Fibroblast of skin of scalp (primary cell): ENCODE measurements at places on chromosomes 3 and 15.

GRCh38 chr3:182487611-182488010 lies 305.7 kb upstream of the ATP11B start:
- peak; percentile 31 for DNase-seq

DNA sequence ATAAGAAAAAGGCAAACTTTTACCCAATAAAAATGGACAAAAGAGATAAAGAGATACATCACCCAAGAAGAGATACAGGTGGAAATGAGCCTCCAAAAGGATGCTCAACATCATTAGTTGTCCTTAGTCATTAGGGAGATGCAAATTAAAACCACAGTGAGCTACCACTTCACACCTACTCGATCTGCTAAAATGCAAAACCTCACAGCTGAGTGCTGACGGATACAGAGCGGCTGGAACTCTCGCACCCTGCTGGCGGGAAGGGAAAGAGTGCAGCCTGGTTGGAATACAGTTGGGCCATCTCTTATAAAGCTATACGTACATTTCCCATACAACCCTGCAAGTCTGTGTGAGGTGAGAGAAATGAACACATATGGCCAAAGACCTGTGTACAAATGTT lies 78.5 kb upstream of the PRR20G start:
- DNase-seq: no peak

GRCh38 chr3:155426524-155427230 lies 133.2 kb upstream of the STRIT1 start:
- DNase-seq: no peak

DNA sequence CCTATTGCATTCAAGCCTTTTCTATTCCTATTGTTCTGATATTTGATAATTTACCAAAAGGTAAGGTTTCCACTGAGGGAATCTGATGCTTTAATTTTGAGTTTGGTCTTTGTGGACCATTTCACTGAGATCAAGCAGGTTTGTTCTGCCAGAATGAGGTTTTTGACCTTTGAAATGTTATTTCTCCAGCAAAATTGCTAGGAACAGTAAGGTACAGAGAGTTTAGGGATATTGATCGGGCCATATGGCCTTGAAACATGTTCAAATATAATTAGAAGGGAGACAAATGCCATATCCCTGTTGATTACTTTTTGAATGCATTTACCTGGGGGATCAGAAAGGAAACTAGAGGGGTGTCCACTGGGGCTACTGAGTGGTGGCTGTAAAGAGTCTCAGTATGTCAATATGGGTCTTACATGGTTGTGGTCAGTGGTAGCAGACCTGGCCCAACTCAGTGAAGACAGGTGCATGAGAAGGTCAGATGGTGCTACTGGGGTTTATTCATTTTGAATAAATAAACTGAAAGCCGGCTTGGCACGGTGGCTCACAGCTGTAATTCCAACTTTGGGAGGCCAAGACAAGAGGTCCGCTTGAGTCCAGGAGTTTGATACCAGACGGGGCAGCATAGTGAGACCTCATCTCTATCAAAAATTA lies 100.2 kb downstream of the SV2B start:
- DNase-seq: no peak

DNA sequence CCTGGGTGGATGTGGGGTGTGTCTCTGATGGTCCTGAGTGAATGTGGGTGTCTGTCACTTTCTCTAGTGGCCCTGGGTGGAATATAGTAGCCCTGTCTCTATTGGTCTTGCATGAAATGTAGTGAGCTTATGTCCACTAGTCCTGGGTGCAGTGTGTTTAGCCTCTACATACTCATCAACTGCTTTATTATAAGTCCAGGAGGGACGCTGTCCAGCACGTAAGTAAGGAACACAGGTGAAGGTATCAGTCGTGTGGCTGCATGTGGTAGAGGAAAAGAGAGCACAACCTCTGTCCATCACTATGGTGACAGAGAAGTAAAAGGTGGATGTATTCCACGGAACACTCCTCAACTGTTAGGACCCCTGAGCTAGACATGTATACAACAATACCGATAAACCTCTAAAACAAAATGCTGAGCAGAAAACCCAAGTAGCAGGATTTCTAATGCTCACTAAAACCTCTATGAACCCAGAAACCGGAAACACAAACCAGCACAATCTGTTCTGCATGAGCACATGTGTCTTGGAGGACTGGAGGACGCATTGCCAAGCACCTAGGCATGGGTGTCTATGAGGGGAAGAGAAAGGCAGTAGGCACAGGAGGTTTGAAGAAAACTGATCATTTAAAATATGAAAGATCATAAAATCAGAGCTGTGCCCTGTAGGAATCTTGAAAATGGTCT lies 11.0 kb downstream of the LTF start:
- no peak for DNase-seq

GRCh38 chr3:149382518-149382917 lies 5.1 kb upstream of the TM4SF1 start:
- no peak for DNase-seq

DNA sequence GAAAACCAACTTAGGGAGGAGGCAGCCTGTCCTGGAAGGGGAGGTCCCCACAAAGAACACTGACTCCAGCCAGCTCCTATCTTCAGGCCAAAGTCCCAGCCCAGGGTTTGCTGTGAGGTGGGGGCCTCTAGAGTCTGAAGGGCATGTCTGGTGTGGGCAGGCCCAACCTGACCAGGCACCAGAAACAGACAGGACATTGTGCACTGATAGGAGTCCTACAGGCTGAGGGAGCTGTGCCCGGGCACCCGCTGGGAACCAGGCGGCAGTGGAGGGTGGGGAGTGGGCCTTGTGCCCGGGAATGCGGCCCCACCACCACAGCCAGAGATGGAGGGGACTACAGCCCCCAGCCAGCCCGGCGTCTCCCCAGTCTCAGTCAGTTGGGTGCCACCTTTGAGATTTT lies 161.4 kb downstream of the WNT7A start:
- DNase-seq: no peak

GRCh38 chr3:126512026-126512425 lies 5.5 kb downstream of the UROC1 start:
- DNase-seq: no peak

DNA sequence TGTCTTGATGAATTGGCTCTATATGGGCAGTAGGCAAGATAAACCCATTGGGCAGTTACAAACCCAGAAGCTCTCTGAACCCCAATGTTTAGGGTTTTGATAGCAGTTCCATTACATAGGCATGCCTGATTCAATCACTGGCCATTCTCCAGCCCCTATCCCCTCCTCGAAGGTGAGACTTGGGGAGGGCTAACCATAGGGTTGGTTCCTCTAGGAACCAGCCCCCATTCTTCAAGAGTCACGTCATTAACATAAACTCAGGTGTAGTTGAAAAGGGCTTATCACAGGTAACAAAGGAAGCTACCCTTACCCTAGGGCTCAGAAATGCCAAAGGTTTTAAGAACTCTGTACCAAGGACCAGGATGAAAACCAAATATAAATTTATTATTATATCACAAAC lies 353.1 kb downstream of the ERC2 start:
- no peak for DNase-seq

DNA sequence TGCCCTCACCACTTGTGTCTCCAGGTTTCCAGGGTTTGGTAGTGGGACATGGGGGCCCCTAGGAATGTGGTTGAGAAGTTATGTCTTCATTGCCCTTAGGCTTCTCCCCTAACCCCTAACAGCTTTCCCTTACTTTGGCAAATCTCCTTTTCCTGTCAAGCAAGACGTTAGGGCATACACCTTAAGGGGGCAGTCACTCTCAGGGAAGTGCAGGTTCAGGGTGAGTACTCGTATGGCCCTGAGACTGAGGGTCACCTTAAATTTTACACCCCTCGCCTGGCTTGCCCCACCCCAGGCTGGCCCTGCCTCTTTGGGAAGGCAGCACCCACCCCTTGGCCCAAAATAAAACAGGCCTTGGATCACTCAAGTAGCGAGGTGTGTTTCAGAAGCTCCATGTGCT lies 33.5 kb downstream of the POLR2M start:
- DNase-seq: no peak
